Hippocampal formation (tissue), 2 donors: ENCODE measurements at places on chromosomes 1 and 21.

- DNase-seq = no peak
Observed at GRCh38 chr1:64082459-64082858, 121.0 kb upstream of the UBE2U start.

GRCh38 chr1:21295002-21295401 is 4.7 kb upstream of the ECE1 start:
- DNase-seq = no peak

- no peak for DNase-seq
Observed at GRCh38 chr1:30966690-30967369, 58.3 kb upstream of the SDC3 start.

DNA sequence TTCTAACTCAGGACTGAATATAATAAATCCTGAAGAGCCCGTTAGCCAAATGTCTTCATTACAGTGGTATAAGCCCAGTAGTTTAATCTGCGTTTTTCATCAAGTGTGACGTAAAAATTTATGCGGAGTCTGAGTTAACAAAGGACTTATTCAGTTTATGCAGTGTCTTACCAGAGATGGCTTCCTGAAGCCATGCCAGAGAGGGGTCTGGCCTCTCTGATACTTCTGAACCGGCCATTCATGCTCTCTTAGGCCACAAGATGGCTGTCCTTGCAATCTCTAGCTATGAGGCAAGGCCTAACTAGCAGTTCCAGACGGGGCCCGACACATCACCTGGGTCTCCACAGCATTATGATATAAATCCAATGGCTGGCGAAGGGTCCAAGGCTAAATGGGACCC is 101.4 kb downstream of the TEX35 start:
- no peak for DNase-seq

DNA sequence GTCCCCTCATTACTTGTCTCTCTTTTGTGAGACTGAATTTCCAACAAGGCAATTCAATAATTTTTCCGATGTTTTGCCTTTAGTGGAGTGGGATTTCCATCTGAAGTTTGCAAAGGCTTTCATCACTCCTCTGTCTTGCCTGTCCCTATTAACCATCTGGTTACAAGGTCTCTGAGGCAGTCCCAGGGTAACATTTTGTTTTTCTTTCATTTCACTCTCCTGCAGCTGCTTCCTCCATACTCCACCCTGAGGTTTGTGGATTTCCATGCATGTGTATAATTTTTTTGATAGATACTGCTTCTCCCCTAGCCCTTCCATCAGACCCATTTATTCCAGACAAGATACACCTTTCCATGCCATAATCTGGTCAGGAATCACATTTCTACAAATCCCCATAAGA is 366.8 kb downstream of the PTBP2 start:
- DNase-seq = no peak

- no peak for DNase-seq
Observed at GRCh38 chr1:157088607-157089006, 11.0 kb downstream of the ETV3L start.

DNA sequence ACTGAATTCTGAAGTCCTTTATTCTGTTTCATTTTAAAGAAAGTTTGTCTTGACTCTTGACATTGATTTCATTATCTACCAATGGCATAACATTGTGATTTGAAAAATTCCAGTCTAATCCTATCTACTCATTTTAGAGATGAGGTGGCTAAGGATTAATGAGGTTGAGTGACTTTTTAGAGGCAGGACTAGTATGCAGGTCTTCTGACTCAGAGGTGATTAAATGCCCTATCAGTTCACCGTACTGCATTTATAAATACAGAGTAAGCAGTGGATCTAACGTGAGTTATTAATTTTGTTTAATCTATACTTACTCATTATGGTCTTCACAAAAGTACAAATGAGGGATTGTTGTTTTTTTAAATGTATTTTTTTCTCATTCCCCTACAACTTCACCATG is 277.6 kb downstream of the PTBP2 start:
- no peak for DNase-seq
